ENCODE measurements at places on chromosomes 3 and 15. TPM values are rescaled to one million over a fixed set of nuclear protein-coding genes. Genes with fewer than 3 reads are reported as not detected.

DNA sequence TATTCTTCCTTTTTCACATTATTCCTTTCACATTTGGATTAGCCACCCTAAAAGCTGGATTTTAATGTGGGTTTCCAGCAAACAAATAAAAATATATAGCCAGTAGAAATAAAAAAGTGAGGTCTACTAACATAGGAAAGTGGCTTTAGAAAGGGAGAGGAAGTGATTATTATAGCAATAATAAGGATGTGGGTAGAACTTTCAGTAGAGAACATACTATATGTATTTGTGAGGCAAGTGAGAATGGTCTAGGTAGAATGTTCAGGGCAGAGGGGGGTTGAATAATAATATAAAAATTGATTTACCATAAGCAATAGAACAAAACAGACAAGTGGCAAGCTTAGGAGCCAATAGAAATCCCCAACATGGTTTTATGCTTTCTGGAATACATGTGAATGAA, 88.6 kb downstream of the NR1I2 start:
- DNase-seq = no peak

The TM4SF18 gene
- total RNA-seq = 11.6 TPM

GRCh38 chr3:52925405-52926313, 28.3 kb upstream of the STIMATE start:
- DNase-seq = no peak

The TMEM207 gene
- not detected for total RNA-seq

GRCh38 chr3:29758434-29759322, 477.8 kb downstream of the RBMS3 start:
- DNase-seq = no peak

DNA sequence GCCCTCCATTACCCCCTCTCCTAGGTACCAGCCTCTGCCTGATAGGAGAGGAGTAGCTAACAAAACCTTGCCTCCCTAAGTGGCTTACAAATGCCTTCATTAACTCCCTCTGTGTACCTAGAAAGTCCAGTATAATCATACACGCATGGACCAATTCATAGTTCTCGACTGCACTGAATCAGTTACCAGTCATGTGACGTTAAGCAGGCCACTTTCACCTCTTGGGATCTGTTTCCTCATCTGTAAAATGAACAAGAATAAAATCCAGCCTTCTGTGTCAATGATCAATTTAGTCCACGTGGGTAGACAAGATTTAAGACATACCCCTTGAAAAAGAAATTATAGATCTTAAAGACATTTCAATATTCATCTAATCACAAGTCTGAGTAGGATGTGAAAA, 72.2 kb downstream of the TRIM69 start:
- DNase-seq = no peak

The NTRK3 gene
- 4.0 TPM for total RNA-seq

- no peak for DNase-seq
Measured at GRCh38 chr15:32096916-32097617, 66.8 kb downstream of the CHRNA7 start.

DNA sequence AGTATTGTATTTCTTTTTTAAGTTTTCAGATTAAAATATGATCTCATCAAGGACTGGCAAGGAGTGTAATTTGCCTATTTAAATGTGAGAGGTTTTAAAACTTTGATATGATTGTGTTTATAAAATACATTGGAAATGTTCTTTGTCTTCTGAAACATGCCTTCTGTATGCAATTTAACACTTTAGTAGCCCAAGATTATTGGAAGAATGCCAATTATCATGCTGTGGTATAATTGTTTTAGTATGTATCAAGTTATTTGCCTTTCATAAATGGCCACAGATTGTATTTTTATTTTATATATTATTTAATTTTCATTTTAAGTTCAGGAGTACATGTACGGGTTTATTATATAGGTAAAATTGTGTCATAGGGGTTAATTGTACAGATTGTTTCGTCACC, 31.7 kb downstream of the ECT2 start:
- no peak for DNase-seq
